T-helper 17 cell (primary cell): ENCODE measurements at places on chromosomes 16 and 17. TPM values are rescaled to one million over a fixed set of nuclear protein-coding genes. Genes with fewer than 3 reads are reported as not detected.

- no peak overlapping the region for H3K27ac ChIP-seq
- H3K4me3 ChIP-seq, result no peak overlapping the region
- H3K4me1 ChIP-seq, result no peaks in the 10 kb centered on the region
- DNase-seq, result no peak
- H3K27me3 ChIP-seq, result no peaks in the 10 kb centered on the region
Observed at GRCh38 chr16:62478903-62479458, 442.7 kb upstream of the CDH8 start.

DNA sequence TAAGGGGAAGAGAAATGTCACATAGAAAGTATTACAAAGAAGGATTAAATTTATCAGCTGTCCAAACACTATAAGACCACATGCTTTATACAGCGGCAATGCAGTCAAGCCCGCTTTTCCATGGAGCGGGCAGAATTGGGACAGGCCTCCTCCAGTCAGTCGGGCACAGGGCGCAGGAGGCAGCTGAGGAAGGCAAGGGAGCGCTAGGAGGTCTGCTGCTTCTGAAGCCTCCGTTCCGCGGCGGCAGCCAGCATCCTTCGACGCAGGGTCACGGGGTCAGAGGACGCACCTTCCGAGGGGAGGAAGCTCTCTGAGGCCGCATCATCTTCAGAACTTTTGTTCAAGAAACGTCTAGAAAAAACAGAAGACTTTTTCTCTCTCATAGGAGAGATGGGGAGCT lies 62.6 kb downstream of the AMFR start:
- peaks cover 8% of the 10 kb centered on the region for H3K4me1 ChIP-seq
- DNase-seq, result no peak
- H3K36me3 ChIP-seq, result peaks cover 9% of the 10 kb centered on the region
- H3K4me3 ChIP-seq, result no peak overlapping the region

DNA sequence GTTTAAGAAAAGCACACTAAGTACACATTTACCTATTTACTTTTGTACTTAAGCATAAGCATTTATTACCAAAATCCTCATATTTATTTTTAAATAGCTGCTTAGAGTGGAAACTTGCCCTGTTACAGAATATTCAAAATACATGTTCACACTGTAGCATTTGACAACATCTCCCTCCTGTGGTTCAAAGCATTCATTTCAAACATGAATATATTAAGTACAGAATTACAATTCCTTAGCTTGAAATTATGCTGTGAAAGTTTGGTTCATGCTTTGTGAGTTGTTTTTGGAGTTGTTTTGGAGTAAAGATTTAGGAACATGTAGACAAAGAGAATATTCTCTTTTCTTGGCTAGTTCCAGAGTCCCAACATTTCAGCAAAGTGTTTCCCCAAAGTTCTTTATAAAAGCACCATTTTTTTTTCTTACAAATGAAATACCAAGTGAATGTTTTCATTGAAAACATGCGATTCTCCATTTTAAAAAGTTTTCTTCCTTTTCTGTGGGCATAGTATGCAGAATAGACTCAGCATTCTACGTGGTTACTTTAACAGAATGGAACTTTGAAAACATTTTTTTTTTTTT lies 33.2 kb downstream of the TUBD1 start:
- no peaks in the 10 kb centered on the region for H3K27me3 ChIP-seq
- peaks cover 5% of the 10 kb centered on the region for H3K4me1 ChIP-seq
- no peak for DNase-seq

DNA sequence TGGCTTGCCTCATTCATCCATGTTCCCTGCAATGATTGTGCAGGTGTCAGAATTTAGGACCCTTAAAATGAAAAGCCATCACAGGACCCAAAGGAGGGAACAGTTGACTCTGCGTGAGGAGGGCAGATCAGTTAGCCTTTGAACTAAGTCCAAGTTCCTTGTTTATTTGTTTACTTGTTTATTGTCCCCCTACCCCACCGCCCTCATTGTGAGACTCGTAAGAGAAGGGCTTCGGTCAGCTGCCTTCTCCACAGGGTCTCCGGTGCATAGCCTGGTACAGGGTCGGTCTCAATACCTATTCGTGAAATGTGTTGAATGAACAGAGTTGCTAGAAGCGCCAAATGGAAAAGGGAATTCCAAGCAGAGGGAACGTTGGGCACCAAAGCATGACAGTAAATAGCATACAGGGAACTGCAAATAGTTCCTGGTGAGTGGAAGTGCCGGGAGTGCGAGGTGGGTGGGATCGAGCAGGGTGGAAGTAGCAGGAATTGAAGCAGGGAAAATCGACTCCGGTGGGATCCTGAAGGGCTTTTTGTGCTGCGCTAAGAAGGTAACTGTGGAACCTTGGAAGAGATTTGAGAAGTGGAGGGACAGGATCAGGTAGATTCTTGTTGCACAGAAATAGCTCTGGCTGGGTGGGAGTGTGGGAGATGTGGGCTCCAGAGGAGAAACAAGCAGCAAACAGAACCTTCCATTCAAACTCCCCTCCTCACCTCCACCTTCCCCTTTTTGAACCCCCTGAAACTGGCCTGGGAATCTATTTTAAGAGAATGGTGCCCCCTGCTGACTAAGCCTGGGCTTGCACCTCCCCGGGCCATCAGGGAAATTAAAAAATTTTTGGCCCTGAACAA lies 12.7 kb downstream of the SLC35B1 start:
- no peaks in the 10 kb centered on the region for H3K27me3 ChIP-seq
- peak overlapping the region; percentile 84 for H3K27ac ChIP-seq

GRCh38 chr17:74527081-74527480 lies 4.2 kb downstream of the CD300LB start:
- peaks cover 80% of the 10 kb centered on the region for H3K27me3 ChIP-seq
- H3K4me3 ChIP-seq, result no peak overlapping the region
- no peak for DNase-seq
- H3K36me3 ChIP-seq, result peaks cover 3% of the 10 kb centered on the region
- no peak overlapping the region for H3K27ac ChIP-seq

The TMC8 gene
- total RNA-seq, result 481 TPM
